ENCODE measurements at places on chromosomes 3 and 15. TPM values are rescaled to one million over a fixed set of nuclear protein-coding genes. Genes with fewer than 3 reads are reported as not detected.

IL5RA gene
- not detected for total RNA-seq

VWA5B2 gene
- 0.29 TPM for total RNA-seq

RTP3 gene
- total RNA-seq: not detected

RBP2 gene
- not detected for total RNA-seq

NANOGP8 gene
- total RNA-seq: not detected

UCN2 gene
- 5.9 TPM for total RNA-seq

AHSG gene
- not detected for total RNA-seq

NOX5 gene
- 0.24 TPM for total RNA-seq

GATA2 gene
- 4.0 TPM for total RNA-seq

CLDN16 gene
- total RNA-seq: 0.16 TPM

TLR9 gene
- not detected for total RNA-seq

SEMA7A gene
- total RNA-seq: 1.6 TPM

GRAMD1C gene
- total RNA-seq: 0.46 TPM

LRRC49 gene
- total RNA-seq: 5.7 TPM

A4GNT gene
- not detected for total RNA-seq

CILP gene
- total RNA-seq: 0.46 TPM

SCG5 gene
- total RNA-seq: 1.9 TPM

ULK3 gene
- 36.0 TPM for total RNA-seq

NECTIN3 gene
- total RNA-seq: 23.2 TPM

MELTF gene
- 60.8 TPM for total RNA-seq

TM4SF1 gene
- 1,031 TPM for total RNA-seq

GOLGA8M gene
- total RNA-seq: 0.07 TPM

BCL2A1 gene
- 9.7 TPM for total RNA-seq

Data from A549 treated with AZD2906 at 1 μM for 4 hours (cell line).